ENCODE measurements at places on chromosomes 3 and 15.

DNA sequence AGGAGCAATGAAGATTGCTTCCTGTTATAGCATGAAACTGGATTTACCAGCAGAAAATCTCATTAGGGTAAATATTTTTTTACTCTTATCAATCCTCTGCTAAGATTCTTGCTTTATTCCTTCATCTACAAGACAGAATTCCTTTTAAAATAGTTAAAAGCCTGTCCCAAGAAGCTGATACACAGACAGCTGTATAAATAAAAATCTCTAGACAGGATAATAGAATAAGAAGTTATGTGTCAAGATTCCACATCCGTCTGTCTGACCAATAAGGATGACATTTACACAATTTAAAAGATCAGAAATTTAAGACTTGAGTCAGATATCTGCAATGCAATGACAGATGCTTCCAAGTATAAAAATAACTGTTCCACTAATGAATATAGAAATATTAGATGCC lies 57.6 kb downstream of the SSR3 start:
- DNase-seq, result no peak

- DNase-seq, result no peak
Measured at GRCh38 chr15:45674677-45675076, 39.8 kb downstream of the SQOR start.

DNA sequence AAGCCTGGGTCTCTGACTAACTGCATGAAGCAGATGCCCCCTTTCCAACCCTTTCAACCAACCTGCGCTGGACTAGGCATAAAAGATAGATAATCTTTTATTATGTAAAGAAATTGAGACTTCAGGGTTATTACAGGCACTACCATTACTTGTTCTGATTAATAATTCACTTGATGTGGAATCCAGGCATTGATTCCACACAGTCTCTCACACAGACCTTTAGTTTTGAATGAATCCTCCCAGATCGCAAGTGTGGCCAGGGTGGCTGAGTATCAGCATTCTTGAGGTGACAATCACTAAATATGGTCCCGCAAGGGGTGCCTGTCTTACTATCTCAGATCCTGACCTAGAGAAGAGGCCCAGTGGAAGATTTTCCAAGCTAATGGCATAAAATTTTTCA lies 368.9 kb upstream of the ONECUT1 start:
- no peak for DNase-seq

GRCh38 chr15:73001840-73002239 lies 50.4 kb upstream of the NEO1 start:
- DNase-seq, result no peak

- no peak for DNase-seq
Measured at GRCh38 chr3:126464494-126464893, 11.2 kb downstream of the ZXDC start.

DNA sequence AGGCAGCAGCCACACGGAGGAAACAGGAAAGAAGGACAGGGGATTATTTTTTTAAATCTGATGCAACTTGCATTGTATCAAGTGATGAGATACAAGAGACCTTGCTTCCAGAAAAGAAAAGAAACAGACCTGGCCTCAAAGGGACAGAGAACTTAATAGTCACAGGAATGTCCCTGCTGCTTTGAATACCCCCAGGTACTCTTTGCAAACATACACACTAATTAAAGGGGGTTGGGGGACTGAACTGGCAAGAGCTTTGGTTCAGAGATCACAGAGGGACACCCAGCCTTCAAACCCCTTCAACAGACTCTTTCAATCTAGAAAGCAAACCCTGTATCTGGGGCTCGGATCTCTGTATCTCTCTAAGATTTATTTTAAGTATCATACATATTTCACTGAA lies 18.0 kb downstream of the TNIK start:
- no peak for DNase-seq

DNA sequence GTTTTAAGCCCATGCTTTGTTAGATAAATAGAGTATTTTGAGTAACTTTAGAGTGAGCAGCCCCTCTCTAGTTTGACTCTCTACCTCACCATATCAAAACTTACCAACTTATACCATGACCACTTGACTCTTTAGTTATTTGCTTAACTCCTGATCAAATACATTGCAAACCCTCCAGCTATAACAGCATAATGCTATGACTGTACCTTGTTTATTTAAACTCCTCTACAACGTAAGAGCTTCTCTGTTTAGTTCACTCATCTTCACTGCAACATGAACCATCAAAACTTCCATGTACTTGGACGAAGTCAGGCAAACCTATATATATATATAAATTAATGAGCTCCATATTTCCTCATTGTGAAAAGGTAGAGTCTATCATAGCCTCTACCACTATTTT lies 218.2 kb downstream of the DPH6 start:
- no peak for DNase-seq

- DNase-seq, result no peak
Measured at GRCh38 chr3:77271306-77271705, 231.4 kb downstream of the ROBO2 start.

DNA sequence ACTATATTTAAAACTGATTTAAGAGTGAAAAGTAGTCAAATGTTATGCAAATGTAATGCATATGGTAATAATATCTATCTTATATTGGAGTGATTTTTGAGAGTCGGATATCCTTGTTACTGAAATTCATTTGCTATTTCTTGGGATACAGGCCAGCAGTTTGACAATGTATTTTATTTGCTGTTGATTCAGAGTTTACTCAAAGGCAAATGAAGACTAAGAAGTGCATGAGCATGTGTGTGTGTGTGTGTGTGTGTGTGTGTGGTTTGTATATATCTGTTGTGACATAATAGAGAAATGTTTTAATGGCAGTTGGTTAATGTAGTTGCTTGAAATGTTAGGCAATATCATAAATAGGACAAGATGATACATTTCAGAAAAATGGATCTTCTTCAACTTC lies 39.0 kb downstream of the UNC13C start:
- no peak for DNase-seq

DNA sequence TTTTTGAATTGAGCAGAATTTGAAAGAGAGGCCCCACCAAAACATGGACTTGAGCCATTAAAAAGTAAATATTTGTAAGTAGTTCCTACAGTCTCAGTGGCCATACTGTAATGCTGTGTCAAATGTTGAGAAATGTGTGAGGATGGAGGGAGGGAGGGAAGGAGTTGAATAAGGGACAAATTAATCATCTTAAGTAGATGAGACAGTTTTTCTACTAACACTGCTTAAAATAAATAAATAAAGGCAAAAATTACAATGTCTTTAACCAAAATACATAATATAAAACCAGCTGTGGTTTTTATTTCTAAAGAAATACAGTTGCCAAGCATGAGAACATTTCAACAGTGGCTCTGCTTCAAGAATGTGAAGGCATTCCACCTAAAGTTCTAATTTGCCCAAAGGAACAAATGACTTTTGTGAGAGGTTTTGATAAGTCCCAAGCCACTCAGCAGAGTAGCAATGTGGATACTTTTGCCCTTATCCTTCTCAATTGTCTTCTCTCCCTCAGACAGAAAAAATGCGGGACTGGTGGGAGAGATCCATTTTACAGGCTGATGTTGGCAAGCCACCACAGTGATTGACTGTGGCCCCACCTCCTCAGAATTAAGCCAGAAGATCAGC lies 427.0 kb upstream of the RARB start:
- DNase-seq, result no peak

DNA sequence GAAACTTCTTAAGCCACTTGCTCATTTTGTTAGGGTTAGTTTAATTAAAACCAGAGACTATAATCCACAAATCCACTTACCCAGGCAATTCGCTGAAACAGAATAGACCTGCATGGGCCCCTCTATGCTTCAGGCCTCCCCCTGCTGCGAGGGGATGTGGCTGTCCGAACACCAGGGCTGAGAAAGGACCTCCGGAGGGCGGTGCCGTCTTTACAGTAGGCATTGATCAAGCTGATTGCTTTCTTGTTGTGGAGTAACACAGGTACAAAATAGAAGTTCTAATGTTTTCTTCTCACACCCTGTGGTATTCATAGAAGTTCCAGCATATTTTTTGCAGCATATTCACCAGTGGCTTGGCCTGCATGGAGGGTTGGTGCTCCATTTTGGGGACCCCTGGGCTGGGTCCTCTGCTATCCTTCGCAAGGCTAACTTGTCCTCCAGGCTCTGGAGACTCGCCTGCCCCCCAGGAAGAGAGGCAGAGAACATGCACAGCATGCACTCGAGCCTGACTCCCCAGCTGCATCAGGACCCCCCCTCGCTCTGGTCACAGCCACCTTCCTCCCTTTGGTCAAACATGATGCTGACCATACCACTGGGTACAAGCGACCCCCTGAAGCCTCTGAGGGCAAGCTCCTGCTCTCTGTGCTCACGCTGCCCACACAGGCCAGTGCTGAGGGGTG lies 55.3 kb downstream of the TPRA1 start:
- DNase-seq, result no peak

DNA sequence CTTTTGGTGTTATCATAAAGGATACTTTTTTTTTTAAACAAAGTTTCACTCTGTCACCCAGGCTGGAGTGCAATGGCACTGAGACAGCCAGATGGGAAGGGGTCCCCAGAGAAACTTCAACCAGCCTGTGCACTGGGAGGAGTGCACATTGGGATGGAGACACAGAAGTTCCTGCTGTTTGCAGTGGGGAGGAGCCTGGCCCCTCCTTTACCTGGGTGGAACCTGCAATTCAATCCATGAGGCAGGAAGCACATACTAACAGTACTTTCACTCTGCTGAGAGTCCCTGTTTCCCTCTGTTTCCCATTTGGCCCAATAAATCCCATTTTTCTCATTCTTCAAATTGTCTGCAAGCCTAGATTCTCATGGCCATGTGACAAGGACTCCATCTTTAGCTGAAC lies 42.3 kb upstream of the LHFPL4 start:
- DNase-seq, result no peak

- DNase-seq, result no peak
Measured at GRCh38 chr3:66411961-66412887, 88.6 kb downstream of the LRIG1 start.

DNA sequence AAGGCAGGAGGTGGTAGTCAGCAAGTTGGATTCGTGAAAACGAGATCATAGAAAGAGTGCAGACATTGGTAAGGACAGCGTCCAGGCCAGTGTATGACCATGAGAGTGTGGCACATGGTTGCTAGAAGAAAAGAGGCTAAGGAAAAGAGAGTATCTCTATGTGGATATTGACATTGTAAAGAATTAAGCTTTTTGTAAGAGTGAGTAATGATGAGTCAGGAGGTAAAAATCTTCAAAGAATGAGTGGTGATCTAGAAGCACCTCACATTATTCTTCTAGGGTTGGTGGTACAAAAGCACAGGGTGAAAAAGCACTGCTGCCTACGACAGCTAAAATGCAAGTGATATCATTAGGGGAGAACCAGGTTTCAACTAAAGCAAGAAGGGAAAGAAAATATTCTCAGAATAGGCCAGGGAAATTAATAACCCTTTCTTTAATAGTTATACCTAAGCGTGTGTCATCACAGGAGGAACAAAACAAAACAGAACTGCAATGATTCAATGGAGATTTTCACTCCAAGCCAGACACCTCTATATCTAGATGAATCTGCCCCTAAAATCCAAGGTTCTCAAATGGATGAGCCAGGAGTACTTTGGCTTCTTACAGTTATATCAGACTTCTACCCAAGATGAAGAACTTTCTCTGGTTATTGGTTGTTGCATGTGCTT lies 884.7 kb downstream of the NAALADL2 start:
- no peak for DNase-seq

DNA sequence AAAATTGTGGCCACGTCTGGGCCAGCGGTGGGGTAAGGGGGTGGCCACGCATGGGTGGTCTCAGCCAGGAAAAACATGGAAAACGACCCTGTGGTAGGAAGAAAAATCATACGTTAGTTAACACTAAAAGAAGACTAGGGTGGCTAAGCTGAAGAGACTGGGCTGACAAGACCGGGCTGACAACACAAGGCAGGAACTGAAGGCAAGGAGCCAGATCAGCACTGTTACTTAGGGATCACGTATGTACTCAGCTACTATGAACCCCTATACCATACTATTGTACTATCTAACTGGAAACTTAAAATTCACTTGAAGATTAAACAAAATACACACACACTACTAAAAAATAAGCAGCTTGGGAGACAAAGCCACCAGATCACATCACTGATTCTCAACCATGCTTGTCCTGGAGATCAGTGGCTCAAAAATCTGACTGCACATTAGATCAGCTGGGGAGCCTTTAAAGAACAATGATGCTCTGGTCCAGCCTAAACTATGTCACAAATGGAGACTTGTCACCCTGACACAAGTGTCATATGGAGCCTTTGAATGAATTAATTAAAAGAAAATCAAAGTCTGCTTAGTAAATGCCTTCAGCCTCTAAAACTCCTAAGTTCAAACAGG lies 442.2 kb downstream of the SHQ1 start:
- no peak for DNase-seq

DNA sequence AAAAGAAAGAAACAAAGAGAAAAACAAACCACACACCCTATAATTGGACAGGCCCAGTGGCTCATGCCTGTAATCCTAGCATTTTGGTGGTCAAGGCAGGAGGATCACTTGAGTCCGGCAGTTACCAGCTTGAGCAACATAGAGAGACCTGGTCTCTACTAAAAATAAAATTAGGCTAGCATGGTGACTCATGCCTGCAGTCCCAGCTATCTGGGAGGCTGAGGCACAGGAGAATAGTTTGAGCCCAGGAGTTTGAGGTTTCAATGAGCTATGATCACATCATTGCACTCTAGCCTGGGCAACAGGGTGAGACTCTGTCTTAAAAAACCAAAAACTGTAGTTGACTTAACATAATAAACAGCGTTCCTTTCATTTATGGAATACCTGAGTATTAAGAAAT lies 72.3 kb upstream of the ST3GAL6 start:
- no peak for DNase-seq

DNA sequence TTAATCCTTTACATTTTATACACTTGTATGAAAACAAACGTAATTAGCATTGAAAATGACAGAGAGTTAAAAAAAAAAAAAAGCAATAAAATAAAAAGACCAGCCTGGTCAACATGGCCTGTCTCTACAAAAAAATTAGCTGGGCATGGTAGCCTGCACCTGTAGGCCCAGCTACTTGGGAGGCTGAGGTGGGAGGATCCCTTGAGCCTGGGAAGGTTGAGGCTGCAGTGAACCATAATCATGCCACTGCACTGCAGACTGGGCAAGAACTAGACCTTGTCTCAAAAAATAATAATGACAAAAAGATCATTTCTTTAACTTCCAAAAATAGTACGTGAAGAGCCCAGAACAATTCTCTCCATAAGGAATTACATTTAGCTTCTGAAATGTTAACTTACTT lies 1.9 kb downstream of the SSR3 start:
- DNase-seq, result no peak

DNA sequence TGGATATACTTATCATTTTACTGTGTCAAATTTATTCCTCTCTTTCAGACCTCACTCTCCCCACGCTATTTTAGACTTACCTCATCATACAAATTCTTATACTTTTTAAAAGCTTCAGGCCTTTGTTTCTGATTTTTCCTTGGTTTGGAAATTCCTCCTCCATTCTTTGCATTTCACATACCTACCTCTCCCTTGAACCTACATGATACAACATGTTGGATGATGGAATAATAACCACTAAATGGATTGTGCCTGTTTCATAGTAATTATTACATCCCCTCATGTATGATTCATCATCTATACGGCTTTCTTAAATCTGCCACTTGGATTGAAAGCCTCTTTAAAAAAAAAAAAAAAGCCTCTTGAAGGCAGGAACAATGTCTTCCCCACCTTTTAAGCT lies 24.6 kb downstream of the TRIP4 start:
- no peak for DNase-seq

- no peak for DNase-seq
Measured at GRCh38 chr3:29515451-29515850, 234.6 kb downstream of the RBMS3 start.

Measured in activated T-helper 1 cell treated with anti-CD3 and anti-CD28 coated beads, Interleukin-2, amount 50 U/mL, for 16 hours (primary cell).